ENCODE measurements at places on chromosomes 1 and 21. TPM values are rescaled to one million over a fixed set of nuclear protein-coding genes. Genes with fewer than 3 reads are reported as not detected.

Gene TNFSF18
- not detected for total RNA-seq

Gene OR2T35
- total RNA-seq: not detected

Gene MROH9
- total RNA-seq: not detected

DNA sequence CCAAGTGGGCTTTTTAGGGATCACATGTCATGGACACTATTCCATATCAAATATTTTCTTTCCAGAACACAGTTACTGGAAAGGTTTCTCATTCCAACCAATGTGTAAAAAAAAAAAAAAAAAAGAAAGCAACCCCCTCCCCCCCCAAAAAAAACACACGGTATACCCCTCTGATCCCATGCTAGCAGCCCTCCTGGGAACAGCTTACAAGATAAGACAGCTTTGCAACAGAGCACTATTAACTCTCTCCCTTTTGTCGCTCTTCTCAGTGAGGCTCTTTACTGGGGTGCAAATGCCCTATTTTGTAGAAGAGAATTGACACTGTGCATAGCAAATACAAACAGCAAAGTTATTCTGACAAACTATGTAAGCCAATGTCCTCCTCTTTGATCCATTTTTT lies 161.2 kb downstream of the NTMT2 start:
- no peak for DNase-seq
- no peak overlapping the region for H3K27ac ChIP-seq
- no peaks in the 10 kb centered on the region for H3K36me3 ChIP-seq
- no peak overlapping the region for H3K4me3 ChIP-seq

DNA sequence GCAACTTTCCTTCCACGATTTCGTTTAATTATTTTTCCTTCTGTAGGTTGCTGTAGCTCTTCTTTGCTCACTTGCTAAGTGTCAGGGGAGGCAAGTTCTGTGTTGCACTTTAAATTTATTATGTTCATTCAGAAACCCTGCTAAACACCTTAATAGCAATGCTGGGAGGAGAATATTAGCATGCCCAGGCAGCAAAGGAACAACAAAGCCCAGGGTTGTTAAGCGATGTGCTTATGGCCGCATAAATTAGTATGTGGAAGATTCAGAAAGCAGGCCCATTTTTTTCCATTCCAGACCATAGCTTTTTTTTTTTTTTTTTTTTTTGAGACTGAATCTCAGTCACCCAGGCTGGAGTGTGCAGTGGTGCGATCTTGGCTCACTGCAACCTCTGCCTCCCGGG lies 151.3 kb downstream of the BACH1 start:
- no peak overlapping the region for H3K4me3 ChIP-seq
- H3K36me3 ChIP-seq: no peaks in the 10 kb centered on the region
- no peak overlapping the region for H3K27ac ChIP-seq

- no peak for DNase-seq
- peak overlapping the region; percentile 77 for H3K27ac ChIP-seq
- no peaks in the 10 kb centered on the region for H3K36me3 ChIP-seq
Measured at GRCh38 chr1:211328084-211328694, 1.6 kb downstream of the TRAF5 start.

- no peaks in the 10 kb centered on the region for H3K4me1 ChIP-seq
- no peak for DNase-seq
Measured at GRCh38 chr1:223515926-223516325, 122.7 kb downstream of the CCDC185 start.

- DNase-seq: no peak
- H3K27me3 ChIP-seq: no peaks in the 10 kb centered on the region
- H3K4me1 ChIP-seq: no peaks in the 10 kb centered on the region
- H3K4me3 ChIP-seq: no peak overlapping the region
Measured at GRCh38 chr1:53582211-53583020, 123.2 kb downstream of the DMRTB1 start.

DNA sequence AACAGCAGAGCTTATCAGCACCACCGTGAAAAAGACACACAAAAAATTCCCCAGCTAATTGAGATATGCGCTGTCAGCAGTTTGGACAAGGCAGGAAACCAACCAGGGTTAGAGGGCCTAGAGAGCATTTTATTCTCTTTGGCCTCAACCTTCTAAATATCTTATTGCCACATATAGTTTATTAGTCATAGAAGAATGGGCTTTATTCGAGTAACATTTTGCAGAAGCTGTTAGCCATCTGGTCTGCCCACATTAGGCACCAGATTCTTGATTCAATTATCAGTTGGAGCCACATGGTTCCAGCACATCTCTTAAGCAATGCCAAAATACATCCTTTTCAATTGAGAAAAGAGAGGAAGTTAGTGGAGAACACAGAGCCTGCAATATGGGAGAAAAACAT lies 109.9 kb upstream of the CXADR start:
- no peaks in the 10 kb centered on the region for H3K36me3 ChIP-seq
- no peak overlapping the region for H3K4me3 ChIP-seq
- no peaks in the 10 kb centered on the region for H3K4me1 ChIP-seq
- no peak overlapping the region for H3K27ac ChIP-seq
- no peak for DNase-seq
